Inflammatory macrophage (primary cell): ENCODE measurements at places on chromosomes 4 and X.

- DNase-seq, result no peak
Measured at GRCh38 chrX:75303795-75304194, 29.9 kb downstream of the UPRT start.

DNA sequence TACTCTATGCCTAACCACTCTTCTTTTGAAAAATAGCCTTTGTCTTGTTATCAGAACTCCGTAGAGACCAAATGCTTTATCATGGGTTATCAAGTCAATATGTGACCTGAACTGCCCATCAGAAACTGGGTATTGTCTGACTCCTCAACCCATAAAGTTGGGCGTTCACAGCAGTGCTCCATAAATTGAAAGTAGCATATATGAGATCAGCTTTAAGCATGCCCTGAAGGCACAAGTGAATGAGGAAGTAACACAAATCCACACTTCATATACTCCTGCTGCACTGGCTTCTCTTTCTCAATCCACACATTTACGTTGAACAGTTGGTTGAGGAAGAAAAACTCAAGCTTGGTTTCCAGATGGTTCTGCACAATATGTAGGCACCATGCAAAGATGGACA is 1106.0 kb downstream of the STIM2 start:
- no peak for DNase-seq

DNA sequence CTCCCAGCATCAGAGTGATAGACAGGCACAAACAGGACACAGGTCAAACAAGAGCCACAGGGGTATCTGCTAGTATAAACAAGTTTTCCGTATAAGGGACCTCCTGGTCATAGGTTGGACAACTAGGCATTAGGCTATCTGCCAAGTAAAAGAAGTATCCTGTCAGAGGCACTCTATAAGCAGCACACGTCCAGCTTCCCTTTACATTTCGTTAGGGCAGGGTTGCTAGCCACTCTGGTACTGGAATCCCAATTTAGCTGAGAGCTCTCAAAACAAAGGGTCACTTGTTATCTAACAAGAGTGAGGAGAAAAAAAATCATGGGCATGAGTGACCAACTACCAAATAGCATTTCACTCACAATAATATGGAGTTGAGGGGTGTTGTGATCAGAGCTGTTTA is 780.7 kb upstream of the DIAPH2 start:
- no peak for DNase-seq

GRCh38 chr4:76803522-76803921 is 94.4 kb downstream of the SOWAHB start:
- DNase-seq, result no peak

- DNase-seq, result no peak
Measured at GRCh38 chr4:121209171-121209570, 45.0 kb upstream of the TNIP3 start.

DNA sequence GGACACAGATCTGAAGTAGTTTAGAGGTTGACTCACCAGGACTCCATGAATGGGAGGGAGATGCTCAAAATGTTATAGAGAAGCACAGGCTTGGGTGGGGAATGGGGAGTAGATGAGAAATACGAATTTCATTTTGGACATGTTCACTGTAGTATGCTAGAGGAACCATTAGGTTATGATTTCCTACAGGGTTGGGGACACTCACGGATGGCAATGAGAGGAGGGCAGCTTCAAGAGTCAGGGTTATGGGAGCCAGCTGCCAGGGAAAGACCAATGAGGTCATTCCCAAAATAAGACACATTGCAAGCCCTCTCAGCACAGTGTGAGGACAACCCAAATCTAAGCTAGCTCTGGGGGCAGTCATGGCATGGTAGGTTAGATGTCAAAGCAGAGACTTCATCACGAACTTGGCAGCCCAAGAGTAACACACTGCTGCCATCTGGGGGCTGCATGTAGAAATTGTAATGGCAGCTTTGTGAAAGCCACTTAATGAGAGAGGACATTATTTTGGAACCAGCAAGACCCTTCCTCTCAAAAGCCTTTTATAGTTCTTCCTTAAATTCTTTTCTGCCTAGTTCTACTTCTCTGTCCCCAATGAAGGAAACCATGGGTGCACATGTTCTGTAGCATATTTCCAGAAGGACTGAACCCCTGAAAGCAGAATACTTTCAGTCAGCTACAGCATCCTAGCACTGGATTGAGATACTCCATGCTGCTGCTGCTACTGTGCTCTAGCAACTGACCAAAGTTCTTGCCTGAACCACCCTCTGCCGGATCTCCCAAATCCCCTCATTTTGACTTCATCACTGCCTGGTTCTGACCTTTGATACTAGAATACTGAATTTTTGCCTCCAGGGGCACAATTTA is 16.2 kb upstream of the ZCCHC12 start:
- peak; percentile 45 for DNase-seq

DNA sequence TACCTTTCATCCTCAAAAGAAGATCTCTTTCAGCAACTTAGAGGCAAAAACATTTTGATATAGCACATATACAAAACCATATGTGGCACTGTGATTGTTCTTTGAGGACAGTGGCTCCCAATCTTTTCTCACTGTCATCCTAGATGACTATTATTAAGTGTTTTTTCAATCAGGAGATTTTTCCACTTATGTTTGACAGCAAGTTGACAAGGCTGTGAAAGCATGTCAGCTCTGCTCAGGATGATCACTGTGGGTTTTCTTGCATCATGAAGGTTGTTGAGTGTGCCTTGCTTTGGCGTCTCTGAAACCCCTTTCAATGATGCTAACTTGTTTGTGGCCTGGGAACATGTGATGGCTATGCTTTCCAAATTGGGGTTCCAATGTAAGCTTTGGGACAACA is 20.2 kb upstream of the NSUN7 start:
- peak; percentile 20 for DNase-seq

DNA sequence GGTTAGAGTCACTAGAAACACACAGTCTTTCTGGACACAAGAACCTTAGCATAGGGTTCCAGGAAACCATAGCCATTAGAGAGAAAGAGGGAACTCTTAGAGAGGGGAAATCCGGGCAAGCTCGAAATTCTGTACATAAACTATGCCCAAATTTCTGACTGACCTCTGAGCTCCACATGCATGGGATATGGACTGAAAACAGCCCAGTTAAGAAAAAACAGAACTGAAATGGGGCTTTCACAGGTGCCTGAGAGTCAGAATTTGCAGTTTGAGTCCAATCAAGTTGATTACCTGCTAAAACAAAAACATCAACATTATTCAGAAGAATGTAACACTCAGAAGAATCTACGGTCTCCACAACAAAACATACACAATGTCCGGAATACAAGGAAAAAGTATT is 13.1 kb downstream of the DCHS2 start:
- no peak for DNase-seq

GRCh38 chr4:6147441-6147840 is 52.9 kb downstream of the JAKMIP1 start:
- DNase-seq, result no peak

- DNase-seq, result no peak
Measured at GRCh38 chr4:153832720-153833287, 43.9 kb upstream of the SFRP2 start.

DNA sequence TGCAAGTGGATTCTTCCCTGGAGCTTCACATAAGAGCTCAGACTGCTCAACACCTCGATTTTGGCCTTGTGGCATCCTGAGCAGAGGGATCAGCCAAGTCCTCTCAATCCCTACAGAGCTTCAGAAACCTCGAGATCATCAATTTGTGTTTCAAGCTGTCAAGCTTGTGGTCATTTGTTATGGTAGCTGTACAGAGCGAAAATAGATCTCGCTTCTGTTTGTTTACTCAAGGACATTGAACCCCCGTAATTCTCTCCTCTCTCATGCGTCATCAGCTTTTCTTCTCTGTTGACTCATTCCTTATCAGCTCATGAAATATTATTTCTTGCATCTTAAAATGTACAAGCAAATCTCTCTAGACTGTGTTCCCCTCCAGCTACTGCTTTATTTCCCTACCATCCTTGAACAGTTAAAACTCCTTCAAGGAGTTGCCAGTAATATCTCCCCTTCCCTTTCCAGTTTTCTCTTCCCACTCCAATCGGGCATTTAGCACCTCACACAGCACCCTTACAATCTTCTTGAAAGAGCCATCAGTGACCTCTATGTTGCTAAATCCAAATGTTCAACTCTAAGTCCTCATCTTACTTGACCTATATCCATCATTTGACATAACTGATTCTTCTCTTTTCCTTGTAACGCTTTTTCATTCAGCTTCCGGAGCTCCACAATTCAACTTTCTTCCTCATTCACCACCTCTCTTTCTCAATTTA is 106.2 kb upstream of the FAT1 start:
- no peak for DNase-seq

GRCh38 chr4:6372649-6373525 is 99.5 kb downstream of the PPP2R2C start:
- DNase-seq, result no peak

DNA sequence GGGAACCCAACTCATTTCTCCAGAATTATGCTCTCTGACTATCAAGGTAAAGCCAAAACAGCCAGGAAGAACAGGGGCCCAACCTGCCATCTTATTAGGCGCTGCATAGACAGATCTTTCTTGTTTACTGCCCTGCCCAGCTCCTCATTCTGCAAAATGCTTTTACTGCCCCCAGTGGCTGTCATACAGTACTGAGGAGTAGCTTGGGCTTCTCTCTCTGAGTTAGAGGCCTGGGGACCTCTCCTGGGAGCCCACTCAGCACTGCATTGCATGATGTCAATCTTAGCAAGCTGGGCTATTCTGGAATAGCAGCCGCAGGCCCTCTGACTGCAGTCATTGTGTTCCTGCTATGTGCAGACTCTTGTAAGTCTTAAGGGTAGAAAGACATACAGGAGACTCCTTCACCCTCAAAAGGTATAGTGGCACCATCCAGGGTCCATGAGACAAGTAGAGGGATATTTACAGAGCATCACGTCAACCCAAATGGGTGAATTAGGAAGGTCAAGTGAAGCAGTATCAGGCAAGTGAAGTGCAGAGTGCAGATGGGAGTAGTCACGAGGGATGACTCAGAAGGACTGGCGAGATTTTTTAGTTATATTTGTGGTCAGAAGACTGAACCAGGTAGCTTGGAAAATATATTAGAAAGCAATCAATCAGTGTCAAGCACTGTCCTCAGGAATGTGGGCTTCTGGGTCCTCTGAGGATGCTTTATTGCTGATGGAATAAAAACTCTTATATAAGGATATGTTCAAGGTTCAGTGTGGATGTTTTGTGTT is 294.1 kb upstream of the SFRP2 start:
- DNase-seq, result no peak

DNA sequence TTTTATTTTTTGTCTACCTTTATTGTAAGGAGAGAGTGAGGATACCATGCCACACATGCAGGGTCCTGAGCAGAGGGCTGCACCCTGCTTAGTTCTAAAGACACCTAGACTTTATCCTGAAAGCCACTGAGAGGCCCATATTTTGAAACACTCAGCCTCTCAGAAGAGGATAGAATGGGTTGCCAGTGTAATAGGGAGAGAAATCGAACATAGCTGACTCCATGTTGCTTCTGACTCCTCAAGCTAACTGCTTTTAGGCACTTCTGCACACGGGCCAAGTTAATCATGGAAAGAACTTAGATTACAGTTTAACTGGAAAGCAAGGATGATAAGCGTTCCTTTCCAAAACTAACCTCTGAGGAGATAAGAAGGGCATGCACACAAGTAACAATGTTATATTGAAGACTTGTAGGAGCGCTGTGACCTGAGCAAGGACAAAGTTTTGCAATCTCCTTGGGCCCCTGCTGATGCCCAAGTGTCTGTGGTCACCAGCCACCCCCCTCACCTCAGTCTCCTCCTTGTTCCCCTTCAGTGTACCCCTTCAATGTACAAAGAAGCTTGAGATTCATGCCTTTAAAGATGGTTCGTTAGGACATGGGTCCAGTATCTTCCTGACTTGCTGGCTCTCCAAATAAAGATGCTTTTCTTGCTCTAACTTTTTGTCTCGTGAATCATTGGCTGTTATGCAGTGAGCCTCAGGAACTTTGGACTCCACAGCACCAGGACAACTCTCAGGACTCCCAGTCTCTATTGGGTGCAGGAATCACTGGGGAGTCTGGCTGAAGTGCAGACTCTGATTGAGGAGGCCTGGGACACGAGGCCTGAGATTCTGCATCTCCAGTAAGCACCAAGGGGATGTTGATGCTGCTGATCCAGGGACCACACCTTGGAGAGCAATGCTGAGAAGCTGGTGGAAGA is 25.4 kb upstream of the CD99 start:
- no peak for DNase-seq

GRCh38 chrX:135003876-135004623 is 13.3 kb downstream of the SMIM10 start:
- DNase-seq, result peak; percentile 91

DNA sequence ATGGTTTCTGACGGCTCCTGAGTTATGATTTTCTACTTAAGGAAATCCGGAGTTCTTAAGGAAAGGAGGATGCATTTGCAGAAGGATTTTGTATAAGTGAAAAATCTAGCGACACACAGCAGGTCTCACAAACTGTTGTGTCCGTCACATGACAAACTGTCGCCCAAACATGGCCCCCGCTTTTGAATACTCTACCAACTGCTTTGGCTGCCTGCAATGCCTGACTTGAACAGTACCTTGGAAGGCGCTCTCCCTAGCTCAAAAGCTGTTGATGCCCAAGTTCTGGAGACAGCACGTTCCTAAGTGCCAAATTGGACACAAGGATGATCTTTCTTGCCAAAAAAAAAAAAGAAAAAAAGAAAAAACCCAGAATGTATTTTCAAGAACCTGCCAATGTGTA is 103.2 kb downstream of the ENPP6 start:
- DNase-seq, result no peak

DNA sequence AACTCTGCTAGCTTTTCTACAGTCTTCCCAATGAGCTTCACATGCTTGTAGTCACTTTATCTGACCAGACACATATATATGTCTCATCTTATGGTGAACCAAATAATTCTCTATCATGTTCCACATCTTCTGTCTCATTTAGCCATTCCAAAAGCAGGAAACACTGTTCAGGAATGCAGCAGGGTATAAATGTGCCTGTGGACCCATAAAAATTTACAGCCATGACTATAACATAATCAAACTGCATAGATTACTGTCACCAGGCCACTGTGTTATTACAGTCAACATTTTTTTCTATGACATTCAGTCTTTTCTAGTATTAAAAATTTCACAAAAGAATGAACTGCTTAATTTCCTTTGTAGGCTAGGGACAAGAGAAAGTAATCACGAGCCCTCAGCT is 170.0 kb upstream of the NPY2R start:
- no peak for DNase-seq

DNA sequence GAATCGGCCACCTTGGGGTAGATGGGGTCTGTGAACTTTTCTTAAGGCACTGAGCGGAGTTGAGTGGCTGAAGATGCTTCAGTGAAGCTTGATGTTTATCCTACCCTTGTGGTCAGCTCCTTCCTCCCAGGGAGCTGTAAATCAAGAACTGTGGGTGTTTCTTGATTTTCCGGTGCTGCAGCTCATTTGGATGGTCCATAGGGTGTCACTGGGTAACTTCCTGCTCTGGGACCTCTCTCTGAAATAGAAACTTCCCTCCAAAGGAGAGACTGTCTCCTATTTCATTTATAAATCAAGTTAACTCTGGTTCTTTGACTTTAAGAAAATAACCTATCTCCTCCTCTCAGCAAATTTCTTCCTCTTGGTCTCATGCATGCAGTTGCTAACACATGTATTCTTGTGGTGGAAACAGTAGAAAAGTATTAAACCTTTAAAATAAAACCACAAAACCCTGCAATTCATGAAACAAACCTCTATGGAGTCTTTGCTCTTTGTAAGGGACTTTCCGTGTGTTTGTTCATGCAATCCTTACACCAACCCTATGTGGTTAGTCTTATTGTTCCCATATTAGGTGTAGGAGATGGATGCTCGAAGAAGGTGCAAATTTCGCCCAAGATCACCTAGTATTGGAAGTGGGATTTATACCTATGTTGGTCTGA is 110.3 kb downstream of the SHROOM3 start:
- peak; percentile 12 for DNase-seq
